ENCODE measurements at places on chromosomes 11 and 22.

GRCh38 chr11:65640483-65641296, 2.8 kb downstream of the SIPA1 start:
- no peak for DNase-seq

DNA sequence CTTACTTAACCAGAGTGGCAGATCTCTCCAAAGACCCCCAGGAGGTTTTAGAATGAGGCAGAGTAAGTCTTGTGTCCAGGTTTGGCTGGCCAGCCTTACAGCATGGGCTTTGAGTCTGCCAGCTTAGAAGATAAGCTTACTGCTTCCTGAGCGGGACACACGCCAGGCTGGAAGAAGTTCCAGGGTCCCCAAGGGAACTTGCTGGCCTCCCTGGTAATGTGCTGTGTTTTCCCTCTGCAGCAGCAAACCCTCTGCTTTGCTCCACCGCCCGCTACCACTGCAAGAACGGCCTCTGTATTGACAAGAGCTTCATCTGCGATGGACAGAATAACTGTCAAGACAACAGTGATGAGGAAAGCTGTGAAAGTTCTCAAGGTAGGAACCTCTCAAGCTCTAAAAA, 154.2 kb downstream of the LDLRAD3 start:
- no peak for DNase-seq

DNA sequence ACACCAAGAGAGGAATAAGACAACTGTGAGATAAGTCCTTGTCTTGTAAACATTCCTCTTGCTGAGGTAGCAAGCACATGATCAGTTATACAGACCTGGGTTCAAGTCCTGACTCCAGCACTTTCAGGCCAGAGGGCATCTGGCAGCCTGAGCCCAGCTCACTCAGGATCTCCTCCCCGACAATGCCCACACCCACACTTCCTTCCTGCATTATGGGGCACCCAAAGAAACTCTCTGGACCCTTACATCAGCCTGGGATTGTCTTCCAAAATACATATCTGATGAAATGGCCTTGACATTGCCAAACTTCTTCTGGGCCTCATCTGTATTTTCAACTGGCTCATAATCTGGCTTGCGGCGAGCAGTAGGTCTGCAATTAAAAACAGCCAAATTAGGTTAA, 48.6 kb downstream of the ARFGAP3 start:
- DNase-seq: no peak

GRCh38 chr11:132114743-132115142, 744.3 kb downstream of the NTM start:
- DNase-seq: no peak

DNA sequence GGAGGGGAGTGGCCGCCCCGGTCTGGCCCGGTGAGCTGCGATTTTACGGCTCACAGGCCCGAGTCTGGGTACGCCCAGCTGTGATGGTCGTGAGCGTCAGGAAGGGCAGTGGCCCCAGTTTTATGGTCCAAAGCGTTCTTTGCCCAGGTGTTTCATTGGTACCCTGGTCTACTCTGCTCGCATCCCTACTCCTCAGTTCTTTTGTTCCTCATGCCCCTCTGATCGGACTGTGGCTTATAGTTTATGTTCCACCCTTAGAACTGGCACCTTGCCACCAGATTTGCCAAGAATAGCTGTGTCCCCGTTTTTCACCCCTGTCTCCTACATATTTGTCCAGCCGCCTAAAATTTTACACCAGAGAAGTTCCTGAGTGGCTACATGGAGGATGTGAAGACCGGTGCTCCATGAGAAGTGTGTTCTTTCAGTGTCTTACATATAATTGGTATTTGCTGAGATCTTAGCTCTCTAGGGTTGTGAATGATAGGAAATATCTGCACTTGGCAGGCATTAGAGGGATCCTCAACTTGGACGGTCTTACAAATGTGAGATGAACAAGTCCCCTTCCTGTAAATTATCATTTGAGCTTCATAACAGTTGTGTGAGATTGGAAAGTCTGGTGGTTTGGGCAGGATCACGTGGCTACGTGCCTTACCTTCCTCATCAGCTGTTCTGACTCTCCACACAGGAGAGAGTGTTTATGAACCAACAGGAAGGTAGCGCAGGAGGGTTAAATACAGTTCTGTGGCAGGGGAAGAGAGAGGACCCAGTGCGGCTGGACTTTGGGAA, 1.1 kb downstream of the PANX1 start:
- no peak for DNase-seq

DNA sequence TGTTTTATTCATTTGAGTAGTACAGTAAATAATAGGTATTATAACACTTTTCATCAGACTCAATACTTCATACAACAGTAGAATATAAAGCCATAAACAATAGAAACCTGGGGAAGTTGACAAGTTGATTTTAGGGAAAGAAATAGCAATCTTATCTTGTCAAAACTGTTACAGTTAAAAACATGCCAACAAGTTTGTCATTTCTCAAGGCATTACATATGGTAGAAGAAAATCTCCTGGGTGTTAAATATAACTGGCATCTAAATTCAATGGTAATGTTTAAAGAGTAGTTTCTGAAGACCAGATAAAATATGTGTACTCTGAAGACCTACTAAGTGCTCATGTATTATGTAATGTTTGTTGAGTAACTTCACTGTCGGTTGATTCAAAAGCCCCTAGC, 75.1 kb downstream of the LRRC4C start:
- no peak for DNase-seq

GRCh38 chr11:26985943-26986342, 8.0 kb upstream of the FIBIN start:
- no peak for DNase-seq

DNA sequence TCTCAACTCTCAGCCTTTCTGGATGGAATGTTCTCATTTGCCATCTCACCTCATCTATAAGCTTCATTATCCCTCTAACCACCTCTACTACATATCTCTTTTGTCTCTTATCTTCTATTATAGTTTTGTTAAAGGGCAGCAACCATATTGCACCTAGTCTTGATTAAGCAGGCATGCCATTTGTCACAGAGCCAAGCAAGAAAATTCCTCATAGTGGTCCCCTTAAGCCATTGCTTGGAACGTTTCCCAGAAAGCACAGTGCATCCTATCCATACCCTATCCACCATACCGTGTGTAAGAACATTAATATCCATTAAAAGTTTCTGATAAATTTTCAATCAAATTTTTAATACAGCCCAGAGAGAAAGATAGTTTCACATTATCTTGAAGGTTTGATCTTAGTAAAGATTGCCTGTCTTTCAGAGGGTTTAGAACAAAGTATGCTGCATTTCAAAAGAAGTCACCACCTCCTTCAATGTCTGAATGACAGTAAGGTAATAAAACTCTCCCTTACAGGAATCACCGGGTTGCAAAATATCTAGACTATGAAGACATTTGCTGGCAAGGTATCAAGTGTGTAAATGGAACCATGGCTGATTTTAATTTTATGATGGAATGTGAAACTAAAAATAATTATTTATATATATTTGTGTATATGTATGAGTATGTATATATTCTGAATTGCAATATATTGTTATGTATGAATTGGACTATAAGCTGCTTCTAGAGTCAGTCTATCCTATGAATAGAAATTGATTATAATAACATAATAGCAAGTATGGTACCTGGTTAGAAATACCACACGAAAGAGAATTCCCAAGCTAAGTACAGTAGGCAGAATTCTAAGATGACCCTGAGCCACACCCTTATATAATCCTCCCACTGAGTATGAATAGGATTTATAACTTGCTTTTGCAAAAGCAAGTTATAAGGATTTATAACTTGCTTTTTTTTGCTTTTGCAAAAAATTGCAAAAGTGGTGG, 1296.3 kb downstream of the LRRC4C start:
- no peak for DNase-seq

DNA sequence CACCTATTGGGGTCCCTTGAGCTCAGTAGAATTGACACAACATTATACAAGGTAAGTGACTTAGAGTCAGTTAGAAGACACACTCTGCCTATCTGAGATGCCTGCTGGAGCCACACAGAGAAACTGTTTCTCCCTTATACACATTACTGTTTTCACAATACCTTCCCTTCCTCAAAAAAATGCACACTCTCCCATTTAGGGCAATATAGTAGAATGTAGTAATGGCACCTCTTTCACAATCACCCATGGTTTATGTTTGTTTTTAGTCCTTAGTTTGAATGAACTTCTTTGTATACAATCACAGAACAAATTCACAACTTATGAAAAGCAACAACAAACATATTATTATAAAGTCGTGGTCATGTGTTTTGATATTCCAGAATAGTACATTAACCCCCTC, 14.3 kb downstream of the OR52H1 start:
- DNase-seq: no peak

GRCh38 chr11:17102462-17102861, 25.0 kb upstream of the RPS13 start:
- DNase-seq: no peak

DNA sequence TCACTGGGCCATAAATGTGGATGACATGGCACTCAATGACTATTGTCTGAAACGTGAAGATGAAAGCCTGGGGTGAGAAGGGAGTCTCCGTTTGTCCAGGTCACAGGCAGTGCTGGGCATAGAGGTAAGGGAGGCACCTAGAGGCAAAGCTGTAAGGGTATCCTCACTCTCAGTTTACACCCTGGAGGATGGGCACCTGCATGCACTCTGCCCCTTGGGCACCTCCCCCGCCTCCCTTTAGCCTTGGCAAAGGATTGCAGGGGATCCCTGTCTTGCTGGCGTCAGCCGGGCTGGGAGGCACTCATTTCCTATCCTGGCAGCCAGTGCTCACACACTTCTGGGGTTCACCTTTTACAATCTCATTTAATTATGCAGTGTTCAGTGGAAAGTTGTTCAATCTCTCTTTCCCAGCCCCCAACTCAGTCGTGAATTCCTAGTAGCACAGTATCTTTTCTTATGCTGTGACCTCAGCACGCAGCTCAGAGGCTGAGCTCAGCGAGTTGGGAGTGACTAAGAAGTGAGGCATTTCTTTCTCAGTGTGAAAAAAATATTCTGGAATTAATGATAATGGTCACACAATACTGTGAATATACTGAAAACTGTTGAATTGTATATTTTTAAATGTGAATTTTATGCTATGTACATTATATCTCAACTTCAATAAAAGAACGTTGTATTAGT, 866.6 kb downstream of the BRD1 start:
- DNase-seq: no peak

GRCh38 chr11:60118338-60118737, 29.9 kb downstream of the MS4A2 start:
- peak; percentile 26 for DNase-seq

DNA sequence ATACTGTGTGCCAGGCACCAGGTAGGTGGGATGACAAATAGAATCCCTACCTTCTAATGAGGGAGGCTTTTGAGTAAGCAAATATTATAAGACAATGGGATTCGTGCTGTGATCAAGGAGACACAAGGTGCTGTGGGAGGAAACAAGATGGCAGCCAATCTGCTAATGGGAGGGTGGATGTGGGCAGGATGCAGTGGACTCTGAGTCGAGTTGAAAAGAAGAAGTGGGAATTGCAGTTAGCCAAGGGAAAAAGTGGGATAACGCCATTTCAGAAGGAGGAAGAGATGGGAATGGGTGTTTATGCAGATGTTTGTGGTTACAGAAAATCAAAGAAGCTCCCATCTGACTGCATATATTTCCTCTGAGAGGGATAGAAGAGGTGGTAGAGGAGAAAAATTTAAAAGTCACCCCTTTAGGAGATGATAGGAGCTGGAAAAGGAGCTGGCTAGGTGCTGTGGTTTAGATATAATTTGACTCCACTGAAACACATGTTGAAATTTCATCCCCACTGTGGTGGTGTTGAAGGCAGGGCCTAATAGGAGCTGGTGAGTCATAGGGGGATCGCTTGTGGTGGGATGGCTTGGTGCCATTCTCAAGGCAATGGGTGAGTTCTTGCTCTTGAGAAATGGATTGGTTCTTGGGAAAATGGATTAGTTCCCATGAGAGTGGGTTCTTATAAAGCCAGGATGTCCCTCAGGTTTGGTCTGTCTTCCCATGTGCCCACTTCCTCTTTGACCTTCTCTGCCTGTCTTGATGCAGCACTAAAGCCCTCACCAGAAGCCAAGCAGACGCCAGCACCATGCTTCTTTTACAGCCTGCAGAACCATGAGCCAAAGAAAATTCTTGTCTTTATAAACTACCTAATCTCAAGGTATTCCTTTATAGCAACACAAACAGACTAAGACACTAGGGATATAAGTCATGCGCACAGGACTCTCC, 30.0 kb upstream of the POU2AF1 start:
- DNase-seq: no peak

DNA sequence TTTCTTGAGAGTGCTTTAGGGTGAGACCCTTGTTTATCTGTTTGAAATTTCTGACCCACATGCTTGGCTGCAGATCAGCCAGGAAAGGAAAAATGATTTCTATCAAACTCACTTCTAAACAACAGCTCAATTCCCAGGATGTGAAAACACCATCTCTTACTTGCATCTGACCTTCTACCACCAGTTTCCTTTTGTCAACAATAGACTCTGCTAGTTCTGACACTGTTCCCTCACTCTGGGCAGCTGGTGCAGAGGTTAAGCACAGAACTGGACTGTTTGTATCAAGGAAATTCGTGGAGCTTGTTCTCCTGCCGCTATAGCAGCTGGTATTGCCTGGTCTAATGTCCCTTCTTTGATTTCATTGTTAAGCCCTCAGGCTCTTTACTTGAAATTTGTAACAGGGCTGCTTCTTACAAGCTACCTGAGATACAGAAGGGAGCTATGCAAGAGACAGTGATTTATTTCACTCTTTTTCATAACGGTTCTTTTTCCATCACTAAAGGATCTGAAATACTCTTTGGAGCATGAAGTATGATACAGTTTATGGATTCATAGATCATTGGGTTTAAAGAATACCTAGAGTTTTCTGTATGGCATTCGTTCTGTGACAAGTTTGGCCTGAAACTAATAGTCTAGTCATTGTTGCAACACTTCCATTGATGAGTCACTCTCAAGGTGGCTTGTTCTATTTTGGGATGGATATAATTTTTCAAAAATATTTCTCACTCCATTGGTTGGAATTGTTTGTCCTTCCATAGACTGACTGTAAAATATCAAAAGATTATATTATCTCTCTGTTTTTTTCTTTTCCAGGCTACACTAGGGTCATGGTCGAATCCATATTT, 178.2 kb upstream of the ZC3H12C start:
- no peak for DNase-seq

GRCh38 chr11:337711-338110, 17.1 kb upstream of the IFITM3 start:
- no peak for DNase-seq

All from T47D (cell line).